Mesothelial cell of epicardium (in vitro differentiated cells): ENCODE measurements at places on chromosomes 1 and 21. TPM values are rescaled to one million over a fixed set of nuclear protein-coding genes. Genes with fewer than 3 reads are reported as not detected.

PRAMEF13 gene
- total RNA-seq, result not detected in 3 replicates

RBBP4 gene
- 387 to 395 TPM (median 388 TPM) in 3 replicates for total RNA-seq

PGLYRP3 gene
- not detected in 3 replicates for total RNA-seq

FCAMR gene
- not detected in 3 replicates for total RNA-seq

SLC41A1 gene
- total RNA-seq, result 18.9 to 21.5 TPM (median 19.4 TPM) in 3 replicates

FCMR gene
- total RNA-seq, result not detected in 3 replicates

GPR37L1 gene
- 0.07 to 0.11 TPM (median 0.09 TPM) in 3 replicates for total RNA-seq

S100A8 gene
- total RNA-seq, result not detected in 3 replicates

CLEC20A gene
- not detected in 3 replicates for total RNA-seq

OTUD3 gene
- total RNA-seq, result 18.9 to 23.6 TPM (median 22.3 TPM) in 3 replicates

SYTL1 gene
- total RNA-seq, result 41.0 to 42.8 TPM (median 42.2 TPM) in 3 replicates

IFNLR1 gene
- 12.1 to 13.0 TPM (median 12.1 TPM) in 3 replicates for total RNA-seq

OPTC gene
- not detected in 3 replicates for total RNA-seq

RHOU gene
- total RNA-seq, result 39.8 to 40.6 TPM (median 40.6 TPM) in 3 replicates

SLFNL1 gene
- total RNA-seq, result 1.2 to 1.4 TPM (median 1.3 TPM) in 3 replicates

PLA2G2A gene
- total RNA-seq, result 3.7 to 5.0 TPM (median 4.1 TPM) in 3 replicates

RIPPLY3 gene
- 0.22 to 0.54 TPM (median 0.38 TPM) in 3 replicates for total RNA-seq

CAMK2N1 gene
- 25.9 to 29.1 TPM (median 28.5 TPM) in 3 replicates for total RNA-seq

FPGT gene
- total RNA-seq, result 13.1 to 15.5 TPM (median 14.1 TPM) in 3 replicates

BSND gene
- 0.05 to 0.09 TPM (median 0.09 TPM) in 3 replicates for total RNA-seq

RAB7B gene
- total RNA-seq, result 1.3 to 1.5 TPM (median 1.4 TPM) in 3 replicates

IFNAR1 gene
- total RNA-seq, result 24.8 to 28.7 TPM (median 27.0 TPM) in 3 replicates

SLC35F3 gene
- total RNA-seq, result 0.11 to 0.25 TPM in 2 of 3 replicates, not detected in the other

SERTAD4 gene
- 7.4 to 8.2 TPM (median 8.1 TPM) in 3 replicates for total RNA-seq

ZNF281 gene
- 24.7 to 26.5 TPM (median 25.3 TPM) in 3 replicates for total RNA-seq

SPRTN gene
- 12.0 to 15.4 TPM (median 12.3 TPM) in 3 replicates for total RNA-seq

RHCE gene
- total RNA-seq, result 0.72 to 0.86 TPM (median 0.75 TPM) in 3 replicates

DNM3 gene
- 4.7 to 5.0 TPM (median 4.9 TPM) in 3 replicates for total RNA-seq

MYBPH gene
- not detected in 3 replicates for total RNA-seq

ESPN gene
- total RNA-seq, result 1.2 to 1.6 TPM (median 1.4 TPM) in 3 replicates

ANXA9 gene
- total RNA-seq, result 1.2 TPM in 3 replicates

MAEL gene
- not detected in 3 replicates for total RNA-seq

AGRN gene
- 502 to 532 TPM (median 514 TPM) in 3 replicates for total RNA-seq

PAQR6 gene
- total RNA-seq, result 30.1 to 32.0 TPM (median 30.7 TPM) in 3 replicates

KCNJ15 gene
- total RNA-seq, result 0.70 to 1.9 TPM (median 1.1 TPM) in 3 replicates

LCE1E gene
- total RNA-seq, result not detected in 3 replicates
